Fibroblast of villous mesenchyme (primary cell): ENCODE measurements at places on chromosomes 3 and 15. TPM values are rescaled to one million over a fixed set of nuclear protein-coding genes. Genes with fewer than 3 reads are reported as not detected.

The TRPC1 gene
- total RNA-seq: 30.6 and 33.2 TPM in 2 replicates

The SLC2A2 gene
- under 0.01 TPM in 1 of 2 replicates, not detected in the other for total RNA-seq

The ISL2 gene
- 0.64 TPM in 1 of 2 replicates, not detected in the other for total RNA-seq

The SLC12A1 gene
- not detected in 2 replicates for total RNA-seq

The DNAH12 gene
- under 0.01 TPM in 2 replicates for total RNA-seq

The GOLGA6L10 gene
- total RNA-seq: 2.2 and 2.9 TPM in 2 replicates

The MGLL gene
- 82.1 and 141 TPM in 2 replicates for total RNA-seq

The CCK gene
- not detected in 2 replicates for total RNA-seq

The CALML4 gene
- total RNA-seq: 1.7 and 1.9 TPM in 2 replicates

The GHSR gene
- total RNA-seq: not detected in 2 replicates

The CILP gene
- under 0.01 TPM in 2 replicates for total RNA-seq

The TP63 gene
- total RNA-seq: under 0.01 and 0.43 TPM in 2 replicates
